ENCODE measurements at places on chromosomes 16 and 17. TPM values are rescaled to one million over a fixed set of nuclear protein-coding genes. Genes with fewer than 3 reads are reported as not detected.

GRCh38 chr17:44317545-44317944 lies 7.1 kb downstream of the SLC25A39 start:
- no peak for DNase-seq

GRCh38 chr17:75774471-75774990 lies 9.5 kb upstream of the GALK1 start:
- DNase-seq = no peak

DNA sequence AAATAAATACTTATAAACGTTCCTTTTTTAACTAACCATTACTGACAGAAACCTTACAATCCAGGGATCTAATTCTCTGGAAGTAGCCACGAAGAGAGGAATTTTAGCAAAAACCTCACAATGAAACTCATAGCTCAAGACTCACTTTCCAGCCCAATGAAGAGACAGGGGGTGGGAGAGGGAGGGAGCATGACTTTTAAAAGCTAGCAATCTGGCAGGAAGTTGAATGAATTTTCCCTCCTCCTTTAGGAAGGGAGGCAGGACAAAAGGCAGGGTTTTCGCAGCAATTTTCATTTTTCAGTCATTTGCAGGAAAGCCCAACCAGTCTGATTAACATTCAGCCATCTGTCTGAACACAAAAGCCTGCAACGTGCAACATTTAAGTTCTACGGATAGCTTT lies 381.5 kb upstream of the PSMD7 start:
- no peak for DNase-seq

DNA sequence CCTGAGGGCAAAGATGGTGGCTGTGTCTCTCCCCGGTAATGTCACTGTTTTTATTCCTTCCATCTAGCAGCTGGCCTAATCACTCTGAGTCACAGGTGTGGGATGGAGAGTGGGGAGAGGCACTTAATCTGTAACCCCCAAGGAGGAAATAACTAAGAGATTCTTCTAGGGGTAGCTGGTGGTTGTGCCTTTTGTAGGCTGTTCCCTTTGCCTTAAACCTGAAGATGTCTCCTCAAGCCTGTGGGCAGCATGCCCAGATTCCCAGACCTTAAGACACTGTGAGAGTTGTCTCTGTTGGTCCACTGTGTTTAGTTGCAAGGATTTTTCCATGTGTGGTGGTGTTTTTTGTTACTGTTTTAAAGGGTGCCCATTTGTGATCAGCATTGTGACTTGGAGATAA lies 5.5 kb upstream of the RAPGEFL1 start:
- DNase-seq = no peak

GRCh38 chr16:27408012-27408601 lies 6.1 kb downstream of the IL21R start:
- no peak for DNase-seq

- no peak for DNase-seq
Observed at GRCh38 chr16:9151074-9151473, 59.6 kb downstream of the HAPSTR1 start.

- DNase-seq = no peak
Observed at GRCh38 chr17:73478768-73479424, 165.3 kb downstream of the SDK2 start.

DNA sequence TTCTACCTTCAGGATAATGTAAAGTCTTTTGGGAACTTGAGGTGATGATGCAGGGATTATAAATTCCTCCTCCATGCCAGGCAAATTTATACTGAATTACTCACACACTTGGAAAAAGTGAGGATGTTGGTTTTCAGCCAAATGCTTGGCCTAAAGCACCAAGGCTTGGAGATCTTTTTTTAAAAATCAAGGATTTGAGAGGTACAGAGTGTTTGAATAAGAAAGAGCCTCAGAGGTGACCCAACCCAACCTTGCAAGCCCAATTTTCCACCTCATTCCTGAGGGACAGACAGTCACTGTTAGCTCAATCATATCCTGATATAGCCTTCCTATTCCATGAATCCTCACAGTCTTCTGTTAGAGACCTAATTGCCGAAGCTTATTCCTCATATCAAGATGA lies 14.0 kb downstream of the GRIN2A start:
- no peak for DNase-seq

TBKBP1 gene
- 2.2 TPM for total RNA-seq
